ENCODE measurements at places on chromosomes 7 and 10. TPM values are rescaled to one million over a fixed set of nuclear protein-coding genes. Genes with fewer than 3 reads are reported as not detected.

DNA sequence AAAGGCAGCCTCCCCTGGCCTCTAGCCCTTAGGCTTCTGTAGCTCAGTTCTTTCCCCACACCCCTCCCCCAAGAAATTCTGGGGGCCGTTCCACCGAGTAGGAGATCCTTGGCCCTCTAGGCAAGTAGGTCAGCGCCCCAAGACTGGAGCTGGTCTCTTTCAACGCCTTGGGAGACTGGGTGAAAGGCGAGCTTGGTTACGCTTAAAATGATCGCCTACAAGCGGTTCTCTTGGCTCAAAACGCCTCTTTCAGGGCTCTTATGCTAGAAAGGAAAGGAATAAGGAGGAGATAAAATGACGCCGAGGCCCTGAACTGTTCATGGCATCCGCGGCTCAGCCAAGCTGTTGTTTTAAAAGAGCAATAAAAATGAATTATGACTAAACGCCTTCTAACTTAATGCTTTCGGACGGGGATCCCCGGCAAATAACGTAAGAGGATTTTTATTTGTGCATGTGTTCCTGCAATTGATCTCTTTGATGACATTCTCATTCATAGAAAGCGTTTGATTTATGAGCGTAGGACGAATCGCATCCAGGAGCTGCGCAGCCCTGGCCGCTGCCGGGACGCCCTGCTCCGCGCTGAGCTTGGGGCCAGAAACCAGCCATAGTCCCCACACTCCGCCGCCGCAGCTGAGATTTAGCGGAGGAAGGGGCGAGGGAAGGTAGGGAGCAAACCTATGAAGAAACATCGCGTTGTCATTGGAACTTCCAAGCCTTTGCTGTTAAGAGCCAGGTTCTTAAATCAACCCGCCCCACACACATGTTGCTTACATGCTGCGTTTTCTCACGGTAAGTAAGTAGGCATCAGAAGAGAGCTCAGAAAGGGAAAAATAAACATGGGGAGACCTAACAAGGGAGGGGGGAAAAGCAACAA lies 3.0 kb upstream of the HOXA1 start:
- no peak for DNase-seq

- DNase-seq, result no peak
Measured at GRCh38 chr7:131904760-131905327, 348.4 kb upstream of the PODXL start.

DNA sequence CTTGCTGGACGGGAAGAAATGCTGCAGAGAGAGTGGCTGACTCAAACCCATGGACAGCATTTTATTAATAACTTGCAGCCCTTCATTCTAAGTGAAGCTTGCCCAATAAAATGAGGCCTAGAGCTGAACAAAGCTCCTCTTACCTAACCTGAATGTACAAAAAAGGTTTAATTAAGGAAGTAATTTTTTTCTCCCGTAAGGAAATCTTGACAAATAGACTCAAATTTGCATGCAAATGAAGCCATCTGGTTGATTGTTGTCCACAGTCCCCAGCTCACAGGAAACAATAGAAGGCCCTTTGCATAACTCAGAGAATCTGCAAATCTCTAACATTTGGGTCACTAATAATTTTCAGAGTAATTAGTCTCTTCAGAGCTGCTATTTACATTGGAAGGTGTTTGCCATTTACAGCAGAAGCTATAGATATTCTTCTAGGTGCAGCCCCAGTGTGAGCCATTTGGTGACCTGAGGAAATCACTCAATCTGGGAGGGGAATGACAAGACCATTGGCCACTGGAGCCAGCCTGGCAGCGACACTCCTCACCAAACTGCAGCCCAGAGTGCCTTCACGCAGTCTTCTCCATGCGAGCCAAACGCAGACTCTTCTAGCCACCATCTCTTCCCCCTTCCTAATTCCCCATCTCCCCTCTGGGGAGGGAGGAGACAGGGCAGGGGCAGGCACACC lies 483.0 kb upstream of the C7orf33 start:
- DNase-seq, result no peak

GRCh38 chr10:46097576-46098317 lies 51.7 kb upstream of the MSMB start:
- DNase-seq, result no peak

GRCh38 chr7:122556219-122556618 lies 142.7 kb downstream of the RNF133 start:
- no peak for DNase-seq

DNA sequence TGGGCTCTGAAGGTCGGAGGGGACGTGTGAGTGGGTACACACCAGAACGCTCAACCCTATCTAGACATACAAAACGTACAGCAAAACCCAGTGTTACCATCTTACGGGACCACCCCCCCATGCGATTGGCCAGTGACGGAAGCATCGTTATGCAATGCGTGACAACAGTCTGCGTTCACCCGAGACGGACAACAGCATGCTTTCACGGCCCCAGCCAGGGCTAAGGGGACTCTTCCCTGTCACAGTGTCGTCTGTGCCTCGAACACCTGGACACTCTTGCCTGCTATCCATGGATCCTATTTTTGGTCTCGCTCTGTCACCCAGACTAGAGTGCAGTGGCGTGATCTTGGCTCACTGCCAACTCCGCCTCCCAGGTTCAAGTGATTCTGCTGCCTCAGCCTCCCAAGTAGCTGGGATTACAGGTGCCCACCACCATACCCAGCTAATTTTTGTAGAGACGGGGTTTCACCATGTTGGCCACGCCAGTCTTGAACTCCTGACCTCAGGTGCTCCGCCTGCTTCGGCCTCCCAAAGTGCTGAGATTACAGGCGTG lies 23.3 kb downstream of the DPYSL4 start:
- no peak for DNase-seq

DNA sequence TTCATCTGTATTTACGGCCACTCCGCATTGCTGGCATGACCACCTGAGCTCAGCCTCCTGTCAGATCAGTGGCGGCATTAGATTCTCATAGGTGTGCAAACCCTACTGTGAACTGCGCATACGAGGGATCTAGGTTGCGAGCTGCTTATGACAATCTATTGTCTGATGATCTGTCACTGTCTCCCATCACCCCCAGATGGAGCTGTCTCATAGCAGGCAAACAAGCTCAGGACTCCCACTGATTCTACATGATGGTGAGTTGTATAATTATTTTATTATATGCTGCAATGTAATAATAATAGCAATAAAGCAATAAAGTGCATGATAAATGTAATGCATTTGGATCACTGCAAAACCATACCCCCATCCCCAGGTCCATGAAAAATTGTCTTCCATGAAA lies 1172.9 kb upstream of the AUTS2 start:
- no peak for DNase-seq

DNA sequence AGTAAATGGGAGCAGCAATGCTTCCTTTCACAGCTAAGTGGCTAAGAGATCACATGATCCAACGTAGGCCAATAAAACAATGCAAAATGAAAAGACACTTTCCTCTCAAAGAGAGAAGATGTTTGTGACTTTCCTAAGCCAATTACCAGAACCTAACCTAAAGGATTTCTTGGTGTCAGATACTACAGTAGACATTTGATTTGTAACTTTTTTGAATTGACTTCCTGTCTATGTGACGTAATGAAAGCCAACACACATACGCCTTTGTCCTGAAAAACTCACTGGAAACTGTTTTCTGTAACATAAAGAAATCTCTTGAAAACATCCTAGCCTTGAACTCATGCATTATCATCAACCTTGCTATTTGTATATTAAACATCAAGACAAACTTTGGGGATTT lies 417.1 kb downstream of the GPAM start:
- DNase-seq, result no peak

GRCh38 chr7:50584793-50585408 lies 19.7 kb upstream of the DDC start:
- no peak for DNase-seq

DNA sequence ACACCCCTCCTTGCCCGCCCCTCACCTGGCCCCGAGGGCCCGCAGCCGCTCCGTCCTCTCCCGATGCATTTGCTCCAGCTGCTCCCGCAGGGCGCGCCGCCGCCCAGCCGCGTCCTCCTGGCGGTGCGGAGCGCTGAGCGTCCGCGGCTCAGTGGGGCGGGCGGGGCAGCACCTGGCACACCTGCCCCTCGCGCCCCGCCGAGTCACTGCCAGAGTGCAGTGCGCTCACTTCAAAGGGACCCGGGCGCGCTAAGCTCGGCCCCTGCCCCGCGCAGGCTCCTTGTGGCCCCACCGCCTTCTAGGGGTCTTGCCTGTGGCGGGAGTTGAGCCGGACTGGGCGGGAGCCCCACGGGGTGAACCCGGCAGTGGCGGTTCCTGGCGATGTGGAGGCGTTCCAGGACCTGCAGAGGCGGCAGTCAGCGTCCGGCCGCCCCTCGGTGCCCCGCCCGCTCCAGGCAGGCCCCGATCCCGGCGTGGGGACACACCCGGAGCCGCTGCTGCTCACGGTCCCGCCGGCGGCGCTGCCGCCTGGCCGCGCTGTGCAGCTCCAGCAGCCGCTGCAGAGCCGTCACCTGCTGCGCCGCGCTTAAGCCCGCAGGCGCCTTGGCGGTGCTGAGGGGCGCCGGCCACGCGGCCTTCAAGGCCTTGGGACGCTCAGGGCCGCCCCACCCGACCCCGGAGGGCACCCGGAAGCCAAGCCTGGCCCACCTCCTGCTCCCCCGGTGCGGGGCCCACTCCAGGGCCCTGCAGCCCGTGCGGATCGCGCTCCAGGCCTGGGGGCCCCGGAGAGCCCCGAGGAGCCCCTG lies 6.7 kb downstream of the ATP6V1F start:
- DNase-seq, result peak; percentile 87

GRCh38 chr10:13062803-13063202 lies 37.2 kb upstream of the OPTN start:
- DNase-seq, result no peak

The CDH23 gene
- not detected for total RNA-seq

The CYCS gene
- total RNA-seq, result 76.7 TPM

The COL13A1 gene
- total RNA-seq, result 25.6 TPM

The TAS2R4 gene
- 0.35 TPM for total RNA-seq

All from chondrocyte (in vitro differentiated cells).